Fibroblast of villous mesenchyme (primary cell): ENCODE measurements at places on chromosomes 2 and 18.

GRCh38 chr2:42328148-42328833 is 32.7 kb downstream of the COX7A2L start:
- DNase-seq: peak; percentile 48

DNA sequence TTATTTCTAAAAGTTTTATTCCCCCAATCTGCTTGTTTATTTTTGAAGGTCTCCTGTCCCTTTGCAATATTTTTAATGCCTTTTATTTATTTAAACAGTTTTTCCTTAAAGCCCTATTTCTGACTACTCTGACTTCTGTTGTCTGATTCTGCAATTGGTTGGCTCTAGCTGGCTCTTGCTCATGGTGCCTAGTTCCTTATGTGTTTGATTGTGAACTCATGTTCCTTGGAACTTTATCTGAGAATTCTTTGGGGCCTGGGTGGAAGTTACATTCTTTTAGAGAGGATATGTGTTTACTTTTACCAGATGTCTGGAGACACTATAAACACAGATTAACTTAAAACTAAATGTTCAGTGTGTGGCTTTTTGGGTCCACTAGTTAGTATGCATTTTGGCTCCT is 175.9 kb downstream of the DYSF start:
- DNase-seq: peak; percentile 12

DNA sequence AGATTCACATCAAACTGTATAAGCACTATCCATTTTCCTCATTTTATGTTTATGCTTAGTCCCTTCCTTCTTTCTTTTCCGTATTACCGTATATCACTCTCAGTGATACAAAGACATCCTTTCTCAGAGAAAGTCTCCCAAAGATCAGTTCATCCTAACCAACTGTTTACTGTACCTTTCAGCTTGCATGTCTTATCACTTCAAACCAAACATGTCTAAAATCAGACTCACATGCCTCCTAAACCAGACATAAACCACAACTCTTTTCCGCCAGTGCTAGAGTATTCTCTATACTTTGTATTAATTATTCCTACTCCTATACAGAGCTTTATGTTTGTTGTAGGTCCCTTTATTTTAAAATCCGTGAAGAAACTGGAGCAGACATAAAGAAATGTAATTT is 41.5 kb downstream of the KCMF1 start:
- no peak for DNase-seq

GRCh38 chr2:69083235-69083748 is 70.3 kb downstream of the ANTXR1 start:
- peak; percentile 83 for DNase-seq

GRCh38 chr2:190649798-190650390 is 1.0 kb downstream of the NAB1 start:
- peak; percentile 49 for DNase-seq

DNA sequence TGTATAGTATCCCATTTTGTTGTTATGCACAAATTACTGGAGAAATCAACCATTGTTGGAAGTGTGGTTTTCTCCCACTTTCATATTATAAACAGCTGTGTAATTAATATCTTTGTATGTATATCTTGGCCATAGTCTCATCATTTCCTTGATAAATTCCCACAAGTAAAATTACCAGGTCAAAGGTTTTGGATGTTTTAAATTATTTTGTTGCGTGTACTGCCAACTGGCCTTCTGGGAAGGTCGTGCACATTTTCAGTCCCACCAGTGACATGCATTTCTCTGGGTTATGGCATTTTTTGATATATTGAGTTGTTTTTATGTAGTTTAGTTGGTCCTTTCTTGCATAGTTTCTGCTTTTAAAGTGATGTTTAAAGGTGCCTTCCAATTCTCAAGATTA is 41.5 kb downstream of the TSHZ1 start:
- no peak for DNase-seq

DNA sequence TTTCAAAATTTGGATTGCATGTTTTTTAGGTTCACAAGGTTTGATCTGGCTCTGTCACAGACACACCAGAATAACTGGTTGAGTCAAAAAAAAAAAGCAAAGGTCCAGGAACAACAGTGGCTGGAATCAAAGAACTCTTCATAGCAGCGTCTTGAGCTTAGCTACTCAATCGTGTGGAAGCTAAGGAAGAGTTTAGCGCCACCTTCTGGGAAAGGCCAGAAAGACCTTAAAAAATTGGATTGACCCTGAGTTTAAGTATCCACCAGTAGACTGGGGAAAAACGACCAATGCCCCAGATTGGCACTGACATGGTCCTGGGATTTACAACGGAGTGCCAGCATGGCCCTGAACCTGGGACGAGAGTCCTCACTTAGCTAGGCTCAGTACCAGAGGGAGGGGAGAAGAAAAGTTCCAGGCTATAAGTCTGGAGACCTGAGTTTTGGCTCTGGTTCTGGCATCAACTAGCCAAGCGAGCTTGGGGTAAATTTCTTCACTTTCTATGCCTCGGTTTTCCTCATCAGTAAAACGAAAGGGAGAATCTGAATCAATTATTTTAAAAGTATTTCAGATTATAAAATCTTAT is 71.1 kb upstream of the TFCP2L1 start:
- DNase-seq: peak; percentile 74

DNA sequence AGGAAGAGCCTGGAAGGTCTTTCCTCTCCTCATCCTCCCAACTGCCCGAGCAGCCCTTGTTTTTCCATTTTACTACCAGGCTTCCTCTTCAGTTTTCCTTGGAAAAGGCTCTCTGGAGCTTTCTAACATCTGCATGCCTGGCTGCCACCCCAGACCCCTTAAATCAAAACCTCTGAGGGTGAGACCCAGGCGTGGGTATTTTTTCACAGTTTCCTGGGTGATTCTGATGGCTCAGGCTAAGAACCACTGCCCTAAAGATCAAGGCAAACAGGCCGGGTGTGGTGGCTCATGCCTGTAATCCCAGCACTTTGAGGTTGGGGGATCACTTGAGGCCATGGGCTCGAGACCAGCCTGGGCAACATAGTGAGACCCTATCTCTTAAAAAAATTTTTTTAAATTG is 35.4 kb downstream of the EMILIN2 start:
- no peak for DNase-seq

DNA sequence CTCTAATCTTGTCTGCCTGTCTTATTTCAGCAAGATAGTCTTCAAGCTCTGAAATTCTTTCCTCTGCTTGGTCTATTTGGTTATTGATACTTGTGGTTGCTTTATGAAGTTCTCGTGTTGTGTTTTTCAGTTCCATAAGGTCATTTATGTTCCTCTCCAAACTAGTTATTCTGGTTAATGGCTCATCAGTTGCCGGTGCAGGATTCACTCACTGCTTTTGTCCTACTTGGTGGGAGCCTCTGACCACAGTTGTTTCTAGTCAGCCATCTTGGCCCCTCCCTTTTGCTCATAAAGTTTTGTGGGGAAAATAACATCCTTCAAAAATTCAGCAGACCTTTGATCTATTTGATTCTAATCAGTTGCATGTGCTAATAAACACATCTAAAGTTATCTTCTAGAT is 158.6 kb upstream of the PARD3B start:
- DNase-seq: no peak

DNA sequence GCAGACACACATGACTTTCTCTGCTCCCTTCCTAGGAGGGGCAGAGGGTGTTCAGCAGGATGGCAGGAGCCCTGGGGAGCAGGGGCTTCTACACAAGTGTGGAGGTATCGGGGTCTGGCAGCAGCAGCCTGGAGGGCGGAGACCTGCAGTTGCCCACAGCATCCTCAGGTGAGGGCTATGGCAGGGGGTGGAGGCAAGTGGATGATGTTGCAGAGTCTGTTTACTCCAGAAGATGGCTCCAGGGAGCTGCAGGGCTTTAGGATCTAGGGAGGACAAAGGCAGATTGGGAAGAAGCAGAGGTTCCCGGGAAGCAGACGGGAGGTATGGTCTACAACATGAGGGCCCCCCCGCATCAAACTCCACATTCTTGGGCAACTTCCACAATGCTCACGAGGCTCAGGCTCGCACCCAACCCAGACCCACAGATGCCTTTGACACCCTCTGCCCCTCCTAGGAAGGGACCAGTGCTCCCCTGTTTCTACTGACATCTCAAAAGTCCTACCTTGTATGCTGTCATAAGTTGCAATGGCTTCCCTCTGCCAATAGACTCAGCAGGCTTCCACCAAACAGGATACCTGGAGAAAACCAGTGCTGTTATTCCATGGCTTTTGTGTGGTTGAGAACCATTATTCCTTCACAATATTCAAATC is 12.0 kb upstream of the ATP6V1C2 start:
- peak; percentile 12 for DNase-seq

- DNase-seq: no peak
Measured at GRCh38 chr2:45316576-45317338, 294.3 kb downstream of the SRBD1 start.

GRCh38 chr2:69689466-69689865 is 45.9 kb upstream of the AAK1 start:
- no peak for DNase-seq

DNA sequence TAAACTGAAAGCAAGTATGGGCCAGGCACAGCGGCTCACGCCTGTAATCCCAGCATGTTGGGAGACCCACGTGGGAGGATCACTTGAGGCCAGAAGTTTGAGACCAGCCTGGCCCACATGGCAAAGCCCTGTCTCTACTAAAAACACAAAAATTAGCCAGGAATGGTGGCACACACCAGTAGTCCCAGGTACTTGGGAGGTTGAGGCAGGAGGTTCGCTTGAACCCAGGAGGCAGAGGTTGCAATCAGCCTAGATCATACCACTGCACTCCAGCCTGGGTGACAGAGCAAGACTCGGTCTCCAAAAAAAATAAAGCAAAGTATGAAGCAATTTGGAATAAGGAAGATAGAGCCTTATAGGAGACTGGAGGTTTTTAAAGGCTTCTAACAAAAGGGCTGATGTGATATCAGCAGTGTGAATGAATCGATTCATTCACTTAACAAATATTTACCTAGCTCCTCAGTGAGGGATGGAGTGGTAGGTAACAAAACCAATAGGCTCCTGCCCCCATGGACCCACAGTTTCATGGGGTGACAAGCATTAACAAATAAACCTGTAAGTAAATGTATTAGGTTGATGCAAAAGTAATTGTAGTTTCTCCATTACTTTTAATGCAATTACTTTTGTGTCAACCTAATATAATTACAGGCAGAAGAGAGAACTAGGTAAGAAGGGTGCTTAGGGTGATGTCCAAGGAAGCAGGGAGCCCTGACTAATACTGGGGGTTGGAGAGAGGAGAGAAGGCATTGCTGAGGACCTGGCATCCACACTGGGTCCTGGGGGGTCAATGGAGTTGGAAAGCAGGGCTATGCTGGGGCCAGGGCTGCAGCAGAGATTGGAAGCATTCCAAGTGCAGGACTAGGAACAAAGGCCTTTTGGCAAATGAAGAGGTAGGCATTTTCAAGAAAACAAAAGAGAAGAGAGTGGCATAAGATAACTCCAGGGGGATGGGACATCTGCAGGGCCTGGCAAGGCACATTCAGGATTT is 195.4 kb upstream of the ARL4C start:
- no peak for DNase-seq

- DNase-seq: peak; percentile 22
Measured at GRCh38 chr2:72920318-72921087, 3.2 kb downstream of the EMX1 start.

- no peak for DNase-seq
Measured at GRCh38 chr2:13662055-13662454, 945.3 kb downstream of the TRIB2 start.

- no peak for DNase-seq
Measured at GRCh38 chr2:6750411-6751158, 115.1 kb downstream of the CMPK2 start.

- no peak for DNase-seq
Measured at GRCh38 chr2:71724793-71725192, 271.4 kb downstream of the DYSF start.

- no peak for DNase-seq
Measured at GRCh38 chr18:35158728-35159450, 81.9 kb upstream of the ZNF397 start.

- no peak for DNase-seq
Measured at GRCh38 chr2:236250909-236251579, 13.2 kb downstream of the ASB18 start.

- no peak for DNase-seq
Measured at GRCh38 chr2:69088466-69088865, 75.5 kb downstream of the ANTXR1 start.

DNA sequence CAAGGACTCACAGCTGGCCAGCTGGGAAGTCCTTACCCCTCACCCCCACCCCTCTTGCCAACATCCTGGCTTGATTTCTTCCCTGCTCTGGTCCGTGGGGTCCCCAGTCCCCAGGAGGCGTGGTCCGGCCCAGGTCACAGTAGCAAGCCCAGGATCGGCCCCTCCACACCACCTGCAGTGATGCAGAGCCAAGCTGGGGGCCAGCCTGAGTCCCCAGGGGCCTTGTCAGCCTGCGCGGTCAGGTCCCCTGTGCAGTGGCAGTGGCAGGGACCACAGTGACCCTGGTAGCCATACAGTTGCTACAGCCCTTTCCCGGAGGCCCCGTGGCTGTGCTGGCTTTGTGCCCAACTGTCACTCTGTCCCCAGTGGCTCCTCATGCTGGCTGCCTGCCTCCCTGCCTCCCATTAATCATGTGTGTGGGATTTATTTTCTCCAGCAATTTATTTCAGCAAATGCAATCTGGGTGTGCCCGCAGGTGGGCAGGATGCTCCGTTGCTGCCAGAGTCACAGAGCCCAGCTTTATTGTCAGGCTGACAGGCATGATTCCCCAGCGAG is 8.8 kb upstream of the PRSS56 start:
- DNase-seq: no peak

DNA sequence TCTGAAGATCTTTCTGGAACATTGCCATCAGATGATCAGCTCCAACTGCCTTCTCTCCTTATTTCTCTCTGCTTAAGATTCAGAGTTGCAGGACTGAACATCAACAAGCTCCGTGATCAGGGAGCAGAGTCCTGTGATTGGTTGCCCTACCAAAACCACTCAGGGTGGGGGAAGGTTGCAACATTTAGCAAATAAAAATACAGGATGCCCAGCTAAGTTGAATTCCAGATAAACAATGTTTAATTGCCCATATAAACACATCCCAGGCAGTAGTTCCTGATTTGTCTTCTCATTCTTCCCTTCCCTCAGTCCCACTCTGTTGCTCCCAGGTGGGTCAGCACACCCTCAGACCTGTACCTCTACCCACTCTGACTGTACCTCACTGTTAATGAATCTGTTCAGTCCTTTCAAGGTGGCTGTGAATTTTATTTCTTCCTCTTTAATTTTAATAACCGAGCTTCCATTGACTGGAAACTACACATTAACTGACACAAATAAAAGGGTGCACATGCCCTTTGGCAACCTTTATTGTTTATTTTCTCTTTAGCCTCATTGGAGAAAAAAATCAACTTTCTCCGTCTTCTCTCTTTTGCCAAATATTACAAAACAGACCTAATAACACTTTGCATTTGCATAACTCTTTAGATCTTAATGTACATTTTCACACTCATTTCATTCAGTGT is 167.1 kb upstream of the PKDCC start:
- peak; percentile 81 for DNase-seq
